SK-N-DZ (cell line): ENCODE measurements at places on chromosomes 7 and 10.
A peak's percentile ranks its signal among the peaks of the same experiment; 100 is the strongest.

- DNase-seq, result peak; percentile 4
Observed at GRCh38 chr10:113463777-113464176, 89.1 kb upstream of the HABP2 start.

DNA sequence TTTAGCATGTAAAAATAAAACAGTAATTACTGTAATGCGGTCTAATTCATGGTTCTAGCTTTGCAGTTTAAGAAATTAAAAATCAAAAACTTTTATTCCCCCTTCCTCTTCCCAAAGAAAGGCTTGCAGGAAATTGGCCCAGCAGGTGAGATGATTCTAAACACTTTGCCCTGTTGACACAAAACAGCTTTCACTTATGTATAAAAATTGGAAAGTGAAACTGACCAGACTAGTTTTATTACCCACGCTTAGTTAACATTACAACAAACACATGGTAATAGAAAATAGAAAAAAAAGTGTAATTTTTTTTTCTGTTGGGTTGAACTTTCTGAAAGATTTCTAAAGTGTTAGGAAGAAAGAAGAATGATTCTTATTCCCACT is 1.2 kb upstream of the CCDC6 start:
- no peak for DNase-seq

GRCh38 chr7:104963378-104963990 is 50.5 kb upstream of the KMT2E start:
- DNase-seq, result no peak

GRCh38 chr10:79405221-79405994 is 40.0 kb downstream of the ZCCHC24 start:
- no peak for DNase-seq

GRCh38 chr7:155741805-155742204 is 70.5 kb downstream of the SHH start:
- no peak for DNase-seq

GRCh38 chr7:157805713-157806112 is 468.9 kb downstream of the DNAJB6 start:
- DNase-seq, result peak; percentile 29

DNA sequence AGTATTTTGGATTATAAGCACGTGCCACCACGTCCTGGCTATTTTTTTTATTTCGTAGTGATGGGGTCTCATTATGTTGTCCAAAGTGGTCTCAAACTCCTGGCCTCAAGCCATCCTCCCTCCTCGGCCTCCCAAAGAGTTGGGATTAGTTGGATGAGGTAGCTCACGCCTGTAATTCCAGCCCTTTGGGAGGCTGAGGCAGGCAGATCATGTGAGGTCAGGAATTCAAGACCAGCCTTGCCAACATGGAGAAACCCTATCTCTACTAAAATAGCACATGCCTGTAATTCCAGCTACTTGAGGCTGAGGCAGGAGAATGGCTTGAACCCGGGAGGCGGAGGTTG is 21.8 kb upstream of the YWHAG start:
- DNase-seq, result no peak

DNA sequence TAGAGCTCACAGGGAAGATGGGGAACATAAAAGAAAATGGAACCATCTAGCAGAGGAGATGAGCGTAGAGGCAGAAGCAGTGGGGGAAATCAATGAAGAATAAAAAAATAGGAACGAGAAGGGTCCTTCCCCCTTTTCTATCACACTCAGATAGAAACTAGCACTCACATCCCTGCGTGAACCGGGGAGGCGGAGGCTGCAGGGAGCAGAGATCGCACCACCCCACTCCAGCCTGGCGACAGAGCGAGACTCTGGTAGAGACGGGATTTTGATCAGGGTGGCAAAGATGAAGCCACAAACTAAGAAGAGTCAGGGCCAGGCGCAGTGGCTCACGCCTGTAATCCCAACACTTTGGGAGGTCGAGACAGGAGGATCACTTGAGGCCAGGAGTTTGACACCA is 64.7 kb upstream of the ECHDC3 start:
- DNase-seq, result no peak

GRCh38 chr7:1377111-1377909 is 82.0 kb downstream of the MICALL2 start:
- no peak for DNase-seq

DNA sequence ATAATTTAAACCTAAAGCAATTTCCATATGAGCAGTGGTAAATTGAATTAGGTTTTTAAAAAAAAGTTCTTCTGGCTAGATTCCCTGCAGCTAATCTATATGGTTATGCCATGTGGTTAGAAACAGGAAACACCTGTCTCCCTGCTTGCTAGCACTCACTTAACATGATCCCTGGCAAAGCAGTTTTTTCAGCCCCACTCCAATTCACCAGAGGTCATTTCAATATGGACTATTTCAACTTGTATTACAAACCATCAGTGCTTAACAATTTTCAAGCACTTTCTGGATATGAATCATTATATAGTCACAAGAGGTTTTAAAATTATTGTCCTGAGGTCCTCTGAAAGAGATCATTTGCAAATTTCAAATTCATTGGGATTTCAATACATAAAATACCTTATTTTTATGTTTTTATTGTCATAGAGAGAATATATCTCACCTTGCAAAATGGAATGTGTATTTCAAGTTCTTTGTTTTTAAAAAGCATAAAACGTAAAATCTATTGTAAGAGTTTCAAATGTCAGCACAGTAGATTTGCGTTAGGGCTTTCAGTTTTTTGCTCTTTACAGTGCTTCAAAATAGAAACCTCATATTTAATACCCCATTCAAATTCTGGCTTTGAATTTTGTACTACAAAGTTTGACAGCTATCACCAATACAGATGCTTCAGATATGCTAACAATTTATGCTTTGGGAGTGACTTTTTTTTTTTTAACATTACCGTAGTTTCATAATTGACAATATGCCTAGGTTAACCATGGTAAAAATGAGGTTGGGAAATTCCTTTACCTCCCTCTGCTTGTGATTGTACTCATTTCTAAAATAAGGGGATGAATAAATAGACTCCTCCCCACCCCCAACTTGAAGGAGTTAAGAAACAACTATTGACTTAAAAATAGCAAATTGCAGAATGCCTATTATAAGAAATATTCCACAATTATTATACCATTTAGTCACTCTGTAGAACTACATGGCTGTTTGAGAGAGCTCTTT is 117.5 kb upstream of the HGF start:
- peak; percentile 22 for DNase-seq

DNA sequence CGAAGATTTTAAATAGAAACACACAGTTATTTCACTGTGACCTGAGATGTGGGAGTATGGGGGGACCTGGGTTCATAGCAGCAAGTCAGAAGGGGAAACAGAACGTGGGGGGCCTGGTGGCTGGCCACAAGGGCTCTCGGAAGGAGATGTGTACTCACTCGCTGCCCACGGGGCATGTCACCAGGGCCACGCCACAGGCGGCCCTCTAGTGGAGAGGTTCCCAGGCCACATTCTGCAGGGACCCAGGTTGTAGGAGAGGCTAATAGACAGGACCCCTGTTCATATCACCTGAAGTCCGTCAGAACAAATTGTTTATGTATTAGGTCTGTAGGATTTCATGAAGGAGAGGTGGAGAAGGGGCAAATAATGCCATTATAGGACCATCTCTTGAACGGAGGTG is 25.1 kb upstream of the SVOPL start:
- no peak for DNase-seq

- DNase-seq, result no peak
Observed at GRCh38 chr10:111830359-111830758, 353.2 kb downstream of the GPAM start.

DNA sequence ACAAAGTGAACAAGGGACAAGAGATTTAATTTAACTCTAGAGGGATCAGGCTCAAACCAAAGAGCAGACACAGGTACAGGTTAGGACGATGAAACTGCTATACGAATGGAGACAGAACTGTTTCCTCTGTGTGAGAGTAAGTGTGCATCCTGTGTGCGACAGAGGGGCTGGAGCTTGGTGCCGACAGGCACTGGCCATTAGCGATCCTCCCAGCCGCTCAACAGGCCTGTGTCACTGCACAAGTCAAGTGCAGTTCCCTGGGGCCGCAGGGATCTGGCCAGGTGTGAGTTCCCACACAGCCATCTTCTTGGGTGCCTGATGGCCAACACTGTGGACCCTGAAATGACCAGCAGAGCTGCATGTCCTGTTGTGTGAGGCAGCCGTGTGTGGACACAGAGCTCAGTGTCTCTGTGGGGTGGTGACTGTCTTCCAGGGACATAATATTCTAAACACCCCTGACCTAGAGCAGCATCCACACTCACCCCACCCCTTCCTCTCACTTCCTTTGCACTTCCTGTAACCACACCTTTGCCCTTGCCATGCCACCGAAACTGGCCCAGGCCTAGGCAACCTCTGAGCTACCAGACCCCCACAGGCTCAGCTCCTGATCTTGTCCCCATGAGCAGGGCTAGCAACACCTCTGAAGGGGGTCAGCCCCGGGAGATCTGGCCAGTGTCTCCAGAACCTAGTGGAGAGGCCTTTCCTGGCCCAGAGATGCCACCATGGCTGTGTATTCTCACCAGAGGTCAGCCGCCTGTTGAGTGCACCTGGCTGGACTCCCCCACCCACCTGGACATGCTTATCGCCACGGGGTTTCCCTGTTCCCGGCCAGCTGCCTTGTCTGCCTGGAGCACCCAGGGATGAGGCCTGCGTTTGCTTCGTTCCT is 11.7 kb upstream of the TBRG4 start:
- no peak for DNase-seq

DNA sequence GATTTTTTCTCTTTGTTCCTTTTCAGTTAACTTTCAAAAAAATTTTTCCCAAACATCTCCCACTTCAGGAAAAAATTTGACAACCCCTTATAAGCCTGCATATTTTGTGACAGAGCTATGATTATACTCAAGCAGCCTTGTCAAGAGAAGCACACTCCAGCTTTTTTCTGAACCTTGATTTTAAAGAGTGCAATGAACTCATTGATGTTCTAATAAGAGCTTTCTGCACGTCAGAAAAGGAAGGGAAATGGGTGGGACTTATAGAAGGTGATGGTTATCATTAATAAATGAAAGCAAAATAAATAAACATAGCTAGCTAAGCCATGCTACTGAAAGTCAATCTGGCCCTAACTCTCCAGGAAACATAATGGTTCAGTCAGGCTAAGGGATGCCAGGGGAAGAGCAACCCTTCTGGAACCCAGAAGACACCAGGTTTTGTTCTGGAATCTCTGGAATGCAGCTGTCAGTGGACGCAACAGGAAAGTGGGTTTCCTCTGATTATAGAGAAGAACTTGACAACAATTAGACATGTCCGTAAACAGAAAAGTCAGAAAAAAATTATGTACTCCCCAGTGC is 76.1 kb downstream of the NHLRC2 start:
- no peak for DNase-seq

- no peak for DNase-seq
Observed at GRCh38 chr7:158613481-158613880, 25.9 kb upstream of the PTPRN2 start.

GRCh38 chr10:47092376-47092775 is 181.1 kb downstream of the PTPN20 start:
- DNase-seq, result no peak

GRCh38 chr10:87987206-87987605 is 123.8 kb downstream of the PTEN start:
- no peak for DNase-seq

GRCh38 chr10:34711500-34711899 is 103.6 kb downstream of the PARD3 start:
- DNase-seq, result no peak

- no peak for DNase-seq
Observed at GRCh38 chr7:43249823-43250145, 137.3 kb downstream of the HECW1 start.

DNA sequence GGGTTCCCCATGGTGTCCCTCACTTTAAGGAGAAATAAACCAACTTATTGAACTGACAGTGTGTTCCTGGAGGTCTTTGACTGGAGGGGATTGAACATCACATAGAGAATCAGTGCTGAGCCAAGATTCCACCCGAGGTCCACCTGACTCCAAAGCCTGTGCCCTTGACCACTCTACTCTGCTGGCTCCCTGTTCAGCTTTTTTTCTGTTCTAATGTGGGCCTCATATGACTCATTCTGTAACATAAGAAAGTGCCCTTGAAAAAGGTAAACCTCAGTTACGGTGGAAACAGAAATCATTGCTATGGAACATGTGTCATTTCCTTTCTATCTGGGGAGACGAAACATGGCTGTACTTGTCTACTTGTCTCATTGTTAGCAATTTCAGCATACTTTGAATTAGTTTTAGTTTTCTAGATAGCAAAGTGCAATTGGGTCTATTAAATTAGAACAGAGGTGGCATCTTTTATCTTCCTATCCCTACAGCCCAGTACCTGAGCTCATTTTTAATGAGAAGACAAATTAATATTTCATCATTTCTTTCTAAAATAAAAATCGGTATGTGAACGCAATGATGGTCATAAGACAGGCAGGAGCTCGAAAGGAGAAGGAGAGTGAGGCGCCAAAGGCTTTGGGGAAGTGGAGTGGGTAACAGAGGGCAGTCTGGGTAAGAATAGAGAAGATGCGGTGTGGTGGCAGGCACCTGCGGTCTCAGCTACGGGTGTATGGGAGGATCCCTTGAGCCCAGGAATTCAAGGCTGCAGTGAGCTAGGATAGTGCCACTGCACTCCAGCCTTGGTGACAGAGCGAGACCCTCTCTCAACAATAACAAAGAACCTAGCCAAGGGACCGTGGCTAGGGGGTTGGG is 1.5 kb downstream of the GSDME start:
- DNase-seq, result no peak

- no peak for DNase-seq
Observed at GRCh38 chr7:20790375-20790774, 3.7 kb upstream of the SP8 start.

- no peak for DNase-seq
Observed at GRCh38 chr7:132547821-132548220, 28.4 kb downstream of the PLXNA4 start.

- peak; percentile 77 for DNase-seq
Observed at GRCh38 chr10:60964257-60965235, 20.6 kb upstream of the RHOBTB1 start.

GRCh38 chr10:124648738-124649137 is 95.4 kb downstream of the FAM53B start:
- DNase-seq, result peak; percentile 23

- DNase-seq, result no peak
Observed at GRCh38 chr7:38186593-38187314, 8.7 kb downstream of the STARD3NL start.

DNA sequence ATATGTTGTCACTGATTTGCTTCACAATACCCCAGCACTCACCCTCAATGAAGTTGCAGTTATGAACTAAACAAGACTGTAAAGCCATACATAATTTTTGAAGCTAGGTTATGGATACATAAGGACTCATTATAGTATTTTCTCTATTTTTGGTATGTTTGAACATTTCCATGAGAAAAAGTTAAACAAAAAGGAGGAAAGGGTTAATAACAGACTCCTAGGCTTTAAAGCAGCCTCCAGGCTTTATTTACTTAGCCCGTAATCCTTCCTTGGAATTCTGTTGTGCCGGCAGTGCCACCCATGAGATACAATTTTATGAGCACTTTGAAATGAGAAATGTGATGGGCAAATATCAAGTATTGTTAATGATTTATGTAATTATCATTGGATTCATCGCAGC is 2.1 kb upstream of the DENND11 start:
- no peak for DNase-seq

DNA sequence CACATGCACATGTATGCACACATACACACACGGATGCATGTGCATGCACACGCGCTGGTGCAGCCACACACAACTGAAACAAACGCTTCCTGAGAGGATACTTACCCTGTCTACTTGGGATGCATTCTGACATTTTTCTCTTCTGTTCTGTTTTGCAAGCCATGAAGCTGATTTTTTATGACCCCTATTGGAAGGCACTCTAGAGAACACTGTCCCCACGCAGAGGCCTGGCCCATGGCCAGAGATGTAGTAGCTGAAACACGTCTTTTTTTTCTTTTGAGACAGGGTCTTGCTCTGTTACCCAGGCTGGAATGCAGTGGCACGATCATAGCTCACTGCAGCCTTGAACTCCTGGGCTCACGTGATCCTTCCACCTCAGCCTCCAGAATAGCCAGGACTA is 47.9 kb downstream of the VWA2 start:
- DNase-seq, result no peak
